Natural killer cell treated with Interleukin-12 subunit alpha and Interleukin-12 subunit beta and Interleukin-15 and Interleukin-18, amount 100 ng/mL, for 72 hours (primary cell): ENCODE measurements at places on chromosomes 6 and 20.

DNA sequence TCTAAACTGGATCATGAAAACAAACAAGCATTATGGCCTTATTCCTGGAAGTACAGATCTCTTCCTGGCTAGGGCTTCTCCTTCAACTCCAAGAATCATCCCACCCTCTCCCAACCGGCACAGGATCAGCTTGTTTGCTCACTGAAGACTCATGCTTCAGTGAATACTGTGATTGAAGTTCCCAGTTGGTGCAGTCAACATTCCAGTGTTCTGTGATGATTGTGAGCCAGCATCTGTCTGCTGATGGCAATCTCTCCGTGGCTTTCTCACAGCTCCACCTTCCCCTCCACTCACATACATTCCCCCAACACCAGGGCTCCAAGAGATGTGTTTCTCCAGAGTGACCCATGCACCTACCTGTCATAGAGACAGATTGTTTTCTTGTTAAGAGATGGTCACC is 421.3 kb upstream of the BTBD3 start:
- DNase-seq = no peak

DNA sequence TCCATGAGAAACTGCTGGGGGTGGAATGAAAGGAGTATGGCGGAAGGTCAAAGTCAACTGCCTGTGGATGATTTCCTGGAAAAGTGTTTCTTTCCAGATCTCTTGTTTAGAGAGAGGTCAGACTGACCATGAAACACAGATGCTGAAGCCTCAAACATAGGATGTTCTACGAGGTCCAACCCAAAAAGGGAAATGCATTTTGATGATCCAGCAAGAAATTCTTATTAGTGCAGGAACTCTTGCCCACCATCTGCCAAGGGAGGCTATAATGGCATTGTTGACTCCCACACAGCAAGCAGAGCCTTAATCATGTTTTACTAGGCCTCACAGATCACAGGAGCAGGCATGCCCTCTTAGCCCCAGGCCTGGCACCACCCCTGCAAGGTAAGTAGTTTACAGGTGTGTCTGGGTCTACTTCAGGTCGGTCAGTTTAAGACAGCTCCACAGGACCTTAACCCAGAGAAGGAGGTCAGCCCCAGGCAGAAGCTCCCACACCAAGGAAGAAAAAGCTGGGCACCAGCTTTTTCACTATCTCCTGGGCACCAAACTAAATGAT is 67.6 kb upstream of the CNKSR3 start:
- DNase-seq = no peak

- no peak for DNase-seq
Observed at GRCh38 chr20:45575931-45576330, 3.2 kb downstream of the WFDC8 start.

DNA sequence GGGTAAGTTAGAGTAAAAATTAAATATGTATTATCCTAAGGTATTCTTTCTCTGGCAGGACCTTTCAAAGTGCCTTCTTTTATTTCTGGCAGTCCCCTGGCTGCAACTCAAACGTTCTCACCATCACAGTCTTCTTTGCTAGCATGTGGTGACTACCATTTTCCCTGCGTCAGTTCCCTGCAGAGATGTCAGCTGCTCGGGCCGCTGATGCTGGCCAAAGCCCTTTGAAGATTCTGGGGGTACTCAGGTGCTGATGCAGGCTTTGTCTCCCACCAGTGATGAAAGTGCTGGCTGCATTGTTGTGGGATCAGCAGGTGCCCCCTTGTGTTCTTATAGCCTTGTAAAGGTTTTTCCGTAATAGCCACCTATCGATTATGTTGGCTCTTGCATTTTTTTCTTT is 140.1 kb downstream of the BTBD3 start:
- no peak for DNase-seq

- DNase-seq = no peak
Observed at GRCh38 chr6:53910834-53911233, 116.0 kb downstream of the LRRC1 start.

DNA sequence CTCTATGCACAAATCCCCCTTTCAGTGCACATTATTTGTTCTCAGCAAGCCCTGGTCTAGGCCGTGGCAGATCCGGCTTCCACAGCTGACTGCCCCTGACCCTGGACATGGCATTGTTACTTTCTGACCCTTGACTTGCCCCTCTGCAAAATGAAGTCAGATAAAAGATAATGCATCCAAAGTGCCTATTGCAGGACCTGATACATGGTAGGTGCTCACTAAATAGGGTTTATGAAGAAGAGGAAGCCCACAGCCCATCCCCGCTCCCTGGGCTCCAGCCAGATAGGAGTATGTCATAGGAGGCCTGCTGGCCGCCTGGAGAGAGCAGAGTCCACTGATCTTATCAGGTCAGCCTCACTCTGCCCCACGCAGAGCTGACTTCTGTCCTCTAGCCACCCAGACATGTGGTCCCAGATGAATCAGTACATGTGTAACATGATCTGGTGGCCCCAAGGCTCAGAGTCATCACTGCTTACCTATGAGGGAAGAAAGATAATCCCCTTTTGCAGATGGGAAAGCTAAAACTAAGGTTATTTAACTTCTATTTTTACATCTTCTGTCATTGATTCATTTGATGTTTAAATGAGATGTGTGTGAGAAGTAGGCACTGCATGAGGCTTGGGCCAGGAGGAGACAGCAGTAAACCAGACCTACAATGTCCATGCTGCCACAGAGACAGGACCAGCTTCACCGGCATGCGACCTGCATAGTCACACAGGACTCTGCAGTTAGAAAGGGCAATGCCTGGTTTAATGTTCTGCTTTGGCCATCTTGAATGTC is 20.4 kb downstream of the MAFB start:
- no peak for DNase-seq

DNA sequence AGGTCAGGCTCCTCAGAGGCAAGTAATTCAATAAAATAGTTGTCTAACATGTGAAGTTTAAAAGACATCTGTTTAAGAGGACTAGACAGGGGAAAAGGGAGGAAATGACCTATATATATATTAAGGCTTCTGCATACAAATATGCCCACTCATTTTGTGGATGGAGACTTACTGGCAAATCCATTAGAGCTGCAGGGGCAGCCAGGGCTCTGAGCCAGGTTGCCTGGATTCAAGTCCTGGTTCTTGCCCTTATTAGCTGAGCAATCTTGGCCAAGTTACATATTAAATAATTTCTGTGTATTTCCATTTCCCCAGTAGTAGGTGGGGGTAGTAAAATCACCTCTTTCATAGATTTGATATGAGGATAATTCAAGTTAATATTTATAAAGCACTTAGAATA is 287.0 kb upstream of the RIMS1 start:
- DNase-seq = no peak

DNA sequence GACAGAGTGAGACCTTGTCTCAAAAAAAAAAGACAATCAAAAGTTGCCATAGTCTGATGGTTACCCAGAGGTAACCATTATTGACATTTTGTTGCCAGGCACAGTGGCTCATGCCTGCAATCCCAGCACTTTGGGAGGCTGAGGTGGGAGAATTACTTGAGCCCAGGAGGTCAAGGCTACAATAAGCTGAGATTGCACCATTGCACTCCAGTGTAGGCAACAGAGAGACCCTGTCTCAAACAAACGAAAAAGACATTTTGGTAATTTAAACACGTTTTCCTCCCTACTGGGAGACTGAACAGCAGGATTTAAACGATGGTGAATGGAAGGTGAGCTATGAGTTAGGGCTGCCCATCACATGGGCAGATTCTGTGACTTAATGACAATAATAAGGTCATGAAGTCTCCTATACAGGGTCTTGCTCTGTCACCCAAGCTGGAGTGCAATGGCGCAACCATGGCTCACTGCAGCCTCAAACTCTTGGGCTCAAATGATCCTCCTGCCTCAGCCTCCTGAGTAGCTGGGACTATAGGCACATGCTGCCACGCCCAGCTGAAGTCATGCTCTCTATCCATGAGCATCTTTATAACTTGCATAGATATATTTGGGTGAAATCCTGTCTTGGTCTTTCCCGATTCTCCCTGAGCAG is 4.2 kb upstream of the ASXL1 start:
- no peak for DNase-seq

DNA sequence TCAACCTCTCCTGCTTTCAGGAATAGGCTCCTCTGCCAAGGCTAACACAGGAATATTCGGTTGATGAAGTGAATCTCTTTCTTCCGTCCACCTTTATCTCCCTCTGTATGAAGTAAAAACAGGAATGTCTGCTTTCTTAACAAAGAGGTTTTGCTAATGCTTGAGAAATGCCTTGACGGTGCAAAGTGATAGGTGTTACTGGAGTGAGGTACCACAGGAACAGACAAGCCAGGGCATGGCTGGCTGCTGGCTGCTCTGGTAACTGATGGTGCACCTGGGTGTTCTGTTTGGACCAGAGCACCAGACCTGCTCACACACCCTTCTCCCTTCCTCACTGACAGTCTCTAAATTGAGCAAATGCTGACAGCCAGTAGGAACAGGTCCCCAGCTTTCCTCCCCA is 174.0 kb upstream of the FBXL4 start:
- DNase-seq = no peak

DNA sequence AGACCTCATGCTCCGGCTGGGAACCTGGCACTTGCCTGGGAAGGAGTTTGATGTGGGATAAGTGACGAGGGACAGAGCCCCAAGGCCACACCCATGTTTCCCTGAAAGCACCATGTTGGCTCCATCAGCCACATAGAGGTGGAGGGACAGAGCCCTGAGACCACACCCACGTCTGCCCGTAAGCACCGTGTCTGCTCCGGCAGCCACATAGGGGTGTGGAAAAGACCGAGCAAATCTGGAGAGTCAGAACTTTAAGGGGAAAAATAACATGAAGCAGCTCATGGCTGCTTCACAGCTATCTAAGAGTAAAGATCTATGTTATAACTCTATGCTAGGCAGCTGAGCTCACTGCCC is 15.3 kb downstream of the SLCO4A1 start:
- DNase-seq = no peak
